ENCODE measurements at places on chromosomes 6 and 20.

DNA sequence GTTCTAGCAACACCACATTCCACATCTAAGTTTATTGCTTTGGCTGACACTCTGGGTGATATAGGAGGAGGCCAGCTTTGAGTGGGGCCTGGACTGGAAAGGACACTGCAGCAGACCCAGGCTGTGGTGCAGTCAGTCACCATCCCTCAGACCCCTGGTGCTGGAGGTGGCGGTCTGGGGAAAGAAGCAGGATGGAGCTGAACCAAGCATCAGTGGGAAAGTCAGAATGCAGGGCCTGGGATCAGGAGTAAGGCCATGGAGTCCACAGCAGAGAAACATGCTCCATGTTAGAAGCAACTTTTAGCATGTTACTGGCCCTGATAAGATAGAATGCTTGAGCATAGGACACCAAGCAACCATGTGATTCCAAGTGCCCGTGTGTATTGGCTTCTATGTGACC lies 5.9 kb downstream of the HLA-A start:
- no peak for DNase-seq

GRCh38 chr6:163745536-163746400 lies 331.2 kb downstream of the QKI start:
- no peak for DNase-seq

DNA sequence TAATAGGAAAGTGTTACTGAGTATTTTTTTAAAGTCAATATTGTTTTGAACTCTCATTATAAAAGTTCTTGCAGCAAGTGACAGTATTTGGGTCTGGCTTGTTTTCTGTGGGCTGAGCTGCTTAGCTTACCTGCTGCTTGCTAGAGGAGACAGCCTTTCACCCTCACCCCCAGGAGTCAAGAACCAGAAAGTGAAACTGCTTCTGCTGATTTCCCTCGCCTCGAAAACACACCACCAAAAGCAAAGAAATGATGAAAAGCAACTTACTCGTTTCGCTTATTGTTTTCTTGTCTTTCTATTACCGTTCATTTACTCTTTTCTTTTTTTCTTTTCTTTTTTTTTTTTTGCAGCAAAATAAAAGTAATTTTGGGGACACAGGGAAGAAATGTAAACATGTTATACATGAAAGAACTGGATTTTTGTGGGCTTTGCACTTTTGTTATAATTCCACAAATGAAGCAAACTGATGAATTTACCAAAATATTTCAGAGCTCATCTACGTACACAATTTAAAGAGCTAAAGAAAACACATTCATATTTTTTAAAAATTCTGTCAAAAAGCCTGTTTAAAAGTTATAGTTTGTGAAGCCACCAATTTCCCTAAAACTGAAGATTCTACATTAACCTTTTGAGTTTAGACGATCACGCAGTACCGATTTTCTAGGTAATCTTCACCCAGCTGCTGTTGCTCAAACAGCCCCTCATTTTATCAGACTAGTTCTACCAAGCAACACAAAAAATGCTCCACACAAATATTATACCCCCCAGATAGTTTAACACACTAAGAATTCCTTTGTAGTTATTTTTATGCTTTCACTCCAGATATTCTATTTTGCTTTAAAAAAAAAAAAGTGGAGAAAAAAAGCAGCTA lies 1.7 kb downstream of the SCML4 start:
- DNase-seq, result peak; percentile 31

DNA sequence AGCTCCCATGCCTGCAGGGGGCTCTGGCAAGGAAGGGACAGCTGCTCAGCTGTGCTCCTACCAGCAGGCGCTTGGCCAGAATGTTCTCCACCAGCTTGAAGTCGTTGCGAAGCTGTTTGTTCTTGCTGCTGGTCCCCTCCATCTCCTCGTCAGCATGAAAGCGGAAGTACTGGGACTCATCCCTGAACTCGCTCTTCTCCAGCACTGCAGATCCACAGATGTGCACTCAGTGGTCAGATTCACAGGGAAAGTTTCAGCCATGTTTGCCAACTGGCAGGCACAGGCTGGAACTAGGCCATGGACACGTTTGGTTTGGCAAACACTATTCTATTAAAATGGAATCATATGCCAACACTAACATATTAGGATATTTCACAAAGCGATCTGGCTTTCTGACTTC lies 167.9 kb downstream of the PREX1 start:
- DNase-seq, result no peak

All from suppressor macrophage treated with lipopolysaccharide for 1 hour (primary cell).